Jurkat, Clone E6-1 (cell line): ENCODE measurements at places on chromosomes 7 and 10.

GRCh38 chr10:3420527-3421469 lies 248.2 kb upstream of the PITRM1 start:
- DNase-seq: no peak

GRCh38 chr7:96224685-96225084 lies 97.2 kb downstream of the SLC25A13 start:
- DNase-seq: peak; percentile 20

- DNase-seq: peak; percentile 28
Observed at GRCh38 chr10:78250313-78251015, 216.8 kb downstream of the RPS24 start.

- no peak for DNase-seq
Observed at GRCh38 chr10:124105045-124105444, 11.6 kb upstream of the CHST15 start.

DNA sequence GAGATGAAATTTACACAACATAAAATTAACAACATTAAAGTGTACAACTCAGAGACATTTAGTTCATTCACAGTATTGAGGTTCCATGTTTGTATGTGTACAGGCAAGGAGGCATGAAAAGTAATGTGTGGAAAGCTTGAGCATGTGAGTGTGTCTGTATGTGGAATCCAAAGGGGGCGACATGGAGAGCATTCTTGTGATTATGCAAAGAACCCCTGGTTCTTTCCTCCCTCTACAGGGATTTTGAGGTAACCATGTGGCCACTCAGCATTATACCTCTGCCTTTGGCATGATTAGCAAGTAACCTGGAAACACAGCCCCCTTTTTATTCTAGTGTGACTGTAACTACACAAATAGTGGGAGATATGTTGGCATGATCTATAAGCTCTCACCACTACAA lies 21.0 kb downstream of the OR2F1 start:
- DNase-seq: peak; percentile 2

DNA sequence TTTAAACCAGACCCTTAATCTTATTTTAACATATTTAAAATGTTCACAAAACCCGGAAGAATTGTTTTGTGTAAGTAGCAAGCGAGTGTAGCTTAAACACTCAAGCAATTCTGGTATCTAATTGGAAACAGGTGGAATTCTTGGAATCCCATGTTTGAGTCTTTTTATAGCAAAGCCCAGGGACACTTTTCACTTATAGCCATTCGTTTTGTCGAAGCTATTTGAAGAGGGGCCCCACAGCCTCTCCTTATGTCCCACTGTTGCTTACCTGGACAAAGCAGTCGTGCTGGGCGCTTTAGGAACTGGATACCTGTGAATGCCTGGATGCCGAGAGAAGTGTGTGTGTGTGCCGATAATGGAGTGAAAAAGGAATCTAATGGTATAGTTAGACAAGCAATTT lies 3.3 kb downstream of the CUX1 start:
- no peak for DNase-seq

GRCh38 chr10:25633542-25633941 lies 300.5 kb upstream of the MYO3A start:
- no peak for DNase-seq

DNA sequence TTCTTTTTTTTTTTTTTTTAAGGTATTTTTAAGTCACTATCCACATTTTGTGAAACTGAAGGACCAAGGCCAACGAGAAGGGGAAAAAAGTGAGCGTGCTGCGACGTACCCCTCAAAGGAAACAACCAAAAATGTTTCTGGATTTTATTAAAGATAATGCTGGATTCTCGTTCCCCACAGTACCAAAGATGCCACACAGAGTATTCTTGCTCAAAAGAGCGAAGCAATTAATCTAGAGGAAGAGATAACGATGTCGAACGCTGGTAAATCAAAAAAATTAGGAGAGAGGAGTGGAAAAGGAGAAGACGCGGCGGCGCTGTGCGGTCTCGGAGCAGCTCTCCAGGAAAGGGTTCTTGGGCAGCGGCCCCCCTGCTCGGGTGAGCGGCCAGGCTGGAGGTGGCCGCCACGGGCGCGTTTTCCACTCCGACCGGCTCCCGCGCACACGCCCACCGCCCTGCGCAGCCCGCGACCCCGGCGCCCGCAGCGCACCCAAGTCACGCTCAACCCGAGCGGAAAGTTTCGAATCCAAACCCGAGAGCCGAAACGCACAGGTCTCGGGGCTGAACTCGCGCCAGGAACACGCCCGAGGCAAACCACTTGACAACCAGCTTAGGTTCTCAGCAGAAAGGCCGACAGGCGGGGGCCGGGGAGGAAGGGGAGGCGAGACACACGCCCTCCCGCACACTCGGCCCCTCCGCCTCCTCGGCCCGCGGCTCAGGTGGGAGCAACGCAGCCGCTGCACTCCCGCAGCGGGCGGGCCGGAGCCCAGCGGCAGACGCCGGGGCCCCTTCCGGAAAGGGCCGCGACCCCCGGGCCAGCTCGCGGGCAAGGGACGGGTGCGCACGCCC lies 989 bp downstream of the SRPK2 start:
- DNase-seq: no peak

DNA sequence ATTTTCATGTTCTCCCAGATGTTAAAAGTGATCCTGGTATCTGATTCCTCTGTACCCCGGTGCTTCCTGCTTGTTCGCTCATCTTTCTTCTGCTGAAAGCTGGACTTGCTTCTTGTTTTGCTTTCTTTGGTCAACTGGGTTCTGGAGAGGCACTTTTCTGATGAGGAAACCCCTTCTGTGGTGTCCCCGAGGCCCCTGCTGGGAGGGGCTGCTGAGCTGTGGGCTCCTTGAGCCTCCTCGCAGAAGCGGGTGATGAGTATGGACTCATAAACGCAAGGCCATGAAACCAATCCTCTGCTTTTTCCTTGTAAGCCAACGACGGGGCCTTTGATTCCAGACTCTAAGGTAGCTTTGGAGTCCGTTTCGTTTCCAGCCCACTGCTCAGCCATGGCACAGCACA lies 7.8 kb downstream of the WIPI2 start:
- no peak for DNase-seq

- DNase-seq: no peak
Observed at GRCh38 chr7:55026086-55026790, 7.4 kb downstream of the EGFR start.

- no peak for DNase-seq
Observed at GRCh38 chr10:36367362-36367761, 725.3 kb upstream of the FZD8 start.

- no peak for DNase-seq
Observed at GRCh38 chr7:13414181-13414580, 575.3 kb downstream of the ETV1 start.

GRCh38 chr7:134327896-134328295 lies 11.2 kb upstream of the SLC35B4 start:
- DNase-seq: peak; percentile 81

GRCh38 chr10:31912898-31913850 lies 15.5 kb downstream of the ARHGAP12 start:
- no peak for DNase-seq

DNA sequence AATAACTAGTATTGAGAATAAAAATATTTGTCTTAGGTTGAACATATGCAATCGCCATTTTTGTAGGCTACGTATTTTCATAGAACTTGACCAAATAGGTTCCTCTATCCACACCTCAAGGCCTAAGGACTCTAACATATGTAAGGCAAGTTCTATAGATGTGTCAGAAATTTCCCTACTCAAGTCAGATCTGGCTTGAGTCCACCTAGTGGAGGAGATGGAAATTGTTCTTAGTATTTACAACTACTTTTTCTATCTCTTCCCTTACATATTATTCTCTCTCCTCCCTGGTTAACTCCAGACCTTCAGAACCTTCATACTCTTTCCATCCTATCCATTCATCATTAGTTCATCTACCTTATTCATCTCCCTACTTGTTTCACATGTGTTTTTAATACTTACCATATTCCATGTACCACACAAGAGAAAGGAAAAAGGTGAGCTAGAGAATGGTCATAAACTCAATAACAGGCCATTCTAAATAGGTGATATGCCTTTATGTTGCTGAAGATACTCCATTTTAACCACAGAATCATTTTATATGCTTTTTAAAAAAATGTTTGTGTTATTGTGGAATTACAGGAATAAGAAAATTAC lies 174.5 kb upstream of the HDAC9 start:
- DNase-seq: peak; percentile 52

GRCh38 chr7:45367026-45367425 lies 207.1 kb upstream of the ADCY1 start:
- DNase-seq: no peak

DNA sequence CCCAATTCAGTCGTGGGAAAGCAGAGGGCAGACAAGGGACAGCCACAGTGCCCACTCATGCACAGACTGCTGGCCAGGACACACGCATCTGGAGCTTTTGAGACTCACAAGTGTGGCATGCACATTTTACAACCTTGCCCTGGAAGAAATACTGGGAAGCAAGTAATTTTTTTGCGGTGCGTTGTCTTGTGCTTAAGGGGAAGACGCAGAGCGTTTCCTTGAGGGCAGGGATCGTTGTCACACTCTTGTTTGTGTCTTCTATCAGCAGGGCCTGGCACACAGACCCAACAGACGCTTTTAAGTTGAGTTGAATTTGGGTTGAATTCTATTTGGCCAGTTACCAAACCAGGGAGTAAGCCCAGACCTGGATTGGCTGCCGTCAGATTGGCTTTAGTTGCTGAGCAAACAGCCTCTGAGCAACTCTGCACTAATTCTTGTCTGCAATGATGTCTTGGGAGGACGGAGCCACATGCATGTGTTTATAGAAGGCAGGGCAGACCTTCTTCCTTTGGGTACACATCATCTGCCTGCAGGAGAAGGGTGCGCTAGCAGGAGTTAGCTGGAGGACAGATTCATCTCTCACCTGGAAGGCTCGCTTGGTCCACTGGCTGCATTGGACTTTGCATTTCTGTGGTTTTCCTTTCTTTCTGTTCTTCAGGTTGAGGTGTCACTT lies 38.4 kb downstream of the IL2RA start:
- no peak for DNase-seq

DNA sequence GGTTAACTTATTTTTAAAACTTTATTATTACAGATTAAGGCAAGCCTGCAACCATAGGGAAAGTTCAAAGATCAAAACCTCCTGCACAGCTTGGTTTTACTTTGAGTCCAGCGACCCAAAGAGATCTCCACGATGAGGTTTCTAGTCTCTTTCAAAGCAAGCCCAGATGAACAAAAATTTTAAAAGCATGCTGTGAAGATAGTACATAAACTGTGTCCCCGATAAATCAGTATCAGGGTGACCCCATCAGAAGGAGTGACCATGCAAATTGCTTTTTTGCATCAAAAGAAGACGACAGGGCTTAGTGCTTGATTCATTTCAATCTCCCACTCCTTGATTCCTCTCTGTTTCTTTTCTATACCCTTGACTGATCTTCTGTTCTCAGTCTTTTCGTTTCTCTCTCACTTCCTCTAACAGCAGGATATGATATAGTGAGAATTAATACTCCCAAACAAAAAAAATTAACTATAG lies 16.0 kb upstream of the DNTT start:
- no peak for DNase-seq

DNA sequence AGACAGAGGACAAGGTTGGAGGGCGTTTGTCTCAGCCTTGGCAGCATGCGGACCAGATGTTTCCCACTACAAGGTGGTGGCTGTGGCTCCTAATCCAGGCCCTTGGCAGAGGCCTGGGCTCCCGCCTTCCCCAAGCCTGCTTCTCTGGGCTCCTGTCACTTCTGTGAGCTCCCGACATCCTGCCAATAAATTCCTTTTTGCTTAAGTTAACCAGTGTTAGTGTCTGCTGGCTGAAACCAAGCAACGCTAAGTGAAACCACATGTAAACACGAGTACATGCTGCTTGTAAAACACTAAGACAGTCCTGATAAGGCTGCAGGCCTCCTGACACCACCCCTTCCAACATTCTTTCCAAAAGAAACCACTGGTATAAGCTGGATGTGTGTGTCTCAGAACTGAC lies 263.6 kb upstream of the ZMIZ1 start:
- no peak for DNase-seq

DNA sequence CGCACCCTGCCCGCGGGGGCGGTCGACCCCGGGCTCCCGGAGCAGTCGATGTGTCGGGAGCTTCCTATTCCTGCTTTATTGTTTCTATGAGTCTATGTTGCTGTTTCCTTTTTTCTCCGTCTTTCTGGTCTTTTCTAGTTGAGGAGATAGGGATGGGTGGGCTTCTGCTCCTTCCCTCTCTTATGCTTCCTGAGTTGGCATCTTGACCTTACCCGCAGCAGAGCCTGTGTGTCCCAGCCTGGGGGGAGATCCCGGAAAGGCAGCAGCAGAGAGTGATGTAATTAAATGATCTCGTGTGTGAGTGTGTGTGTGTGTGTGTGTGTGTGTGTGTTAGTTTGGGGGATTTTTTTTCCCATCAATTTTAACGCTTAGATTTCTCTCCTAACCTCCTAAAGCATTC lies 486 bp upstream of the SORCS1 start:
- DNase-seq: no peak

- DNase-seq: no peak
Observed at GRCh38 chr10:18647945-18648344, 3.4 kb downstream of the NSUN6 start.

DNA sequence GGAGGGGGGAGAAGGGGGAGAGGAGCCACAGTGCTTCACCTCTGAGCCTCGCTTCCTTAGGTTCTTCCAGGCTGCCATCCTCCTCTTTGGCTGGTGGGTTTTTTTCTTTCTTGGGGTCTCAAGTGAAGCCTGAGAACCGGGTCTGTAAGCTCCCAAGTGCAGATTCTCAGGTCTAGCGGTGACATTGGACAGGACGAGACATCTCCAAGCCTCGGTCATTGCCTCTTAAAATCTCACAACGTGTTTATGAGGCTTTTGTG lies 817 bp upstream of the IL15RA start:
- no peak for DNase-seq

GRCh38 chr7:48042636-48043035 lies 7.3 kb downstream of the C7orf57 start:
- no peak for DNase-seq

DNA sequence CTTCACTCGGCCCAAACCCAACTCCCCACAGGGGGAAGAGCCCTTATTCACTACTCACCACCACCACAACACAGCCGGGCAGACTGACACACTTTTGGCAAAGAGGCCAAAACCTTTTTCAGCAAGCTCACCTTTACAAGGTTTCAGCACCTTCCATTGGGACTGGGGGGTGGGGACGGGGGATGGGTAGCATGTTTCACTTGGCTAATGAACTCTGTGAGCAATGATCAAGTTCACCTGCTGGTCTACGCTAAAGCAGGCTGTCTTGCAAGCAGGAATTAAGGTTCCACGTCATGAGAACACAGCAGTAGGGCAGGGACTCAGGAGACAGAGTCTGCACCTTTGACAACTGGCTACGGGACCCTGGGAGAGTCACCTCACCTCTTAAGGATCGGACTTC lies 7.0 kb downstream of the FAM53B start:
- no peak for DNase-seq

- DNase-seq: no peak
Observed at GRCh38 chr7:120586571-120586970, 271.4 kb downstream of the TSPAN12 start.

GRCh38 chr7:131164025-131164925 lies 163.4 kb upstream of the MKLN1 start:
- DNase-seq: no peak

GRCh38 chr7:16015981-16016380 lies 329.5 kb upstream of the MEOX2 start:
- DNase-seq: no peak

GRCh38 chr7:123809471-123809870 lies 35.5 kb upstream of the HYAL4 start:
- DNase-seq: no peak

GRCh38 chr7:70855373-70855772 lies 276.6 kb upstream of the GALNT17 start:
- DNase-seq: no peak
